ENCODE measurements at places on chromosomes 2 and 18. TPM values are rescaled to one million over a fixed set of nuclear protein-coding genes. Genes with fewer than 3 reads are reported as not detected.
A peak's percentile ranks its signal among the peaks of the same experiment; 100 is the strongest.

DNA sequence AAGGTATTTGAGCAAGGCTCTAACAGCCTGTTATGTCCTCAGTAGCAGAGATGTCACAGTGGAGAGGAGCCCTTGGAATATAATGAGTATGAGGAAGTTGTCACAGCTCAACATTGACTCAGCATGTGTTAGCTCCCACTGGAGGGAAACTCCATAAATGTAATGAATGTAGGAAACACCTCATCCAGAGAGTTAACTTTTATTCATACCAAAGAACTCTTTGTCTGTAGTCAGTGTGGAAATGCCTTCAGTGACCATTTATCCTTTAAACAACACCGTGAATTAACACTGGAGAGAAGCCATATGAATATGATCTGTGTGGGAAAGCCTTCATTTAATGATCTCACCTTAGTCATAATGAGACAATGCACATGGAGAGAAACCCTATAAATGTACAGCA lies 59.7 kb downstream of the CYP1B1 start:
- H3K36me3 ChIP-seq, result no peaks in the 10 kb centered on the region
- no peak overlapping the region for H3K4me3 ChIP-seq
- H3K27ac ChIP-seq, result no peak overlapping the region
- no peaks in the 10 kb centered on the region for H3K27me3 ChIP-seq

DNA sequence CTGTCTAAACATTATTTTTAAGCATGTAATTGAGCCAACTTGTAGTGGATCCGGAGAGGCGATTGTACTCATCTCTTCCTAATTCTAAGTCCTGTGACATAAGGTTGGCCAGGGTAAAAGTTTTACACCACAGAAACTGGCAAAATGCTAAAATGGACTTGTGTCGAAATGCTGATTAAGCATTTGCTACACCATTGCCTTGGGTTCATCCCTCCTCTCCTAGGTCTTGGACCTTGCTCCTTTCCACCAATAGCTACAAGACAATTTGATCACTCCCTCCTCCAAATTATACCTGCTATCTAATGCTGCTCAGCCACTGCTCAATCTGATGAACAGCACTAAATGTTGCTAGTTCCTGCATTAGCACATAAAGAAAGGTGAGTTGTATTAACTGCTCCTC lies 132.7 kb upstream of the EPC2 start:
- DNase-seq, result no peak
- H3K4me3 ChIP-seq, result no peak overlapping the region
- no peak overlapping the region for H3K27ac ChIP-seq
- H3K27me3 ChIP-seq, result no peaks in the 10 kb centered on the region
- H3K36me3 ChIP-seq, result no peaks in the 10 kb centered on the region

DNA sequence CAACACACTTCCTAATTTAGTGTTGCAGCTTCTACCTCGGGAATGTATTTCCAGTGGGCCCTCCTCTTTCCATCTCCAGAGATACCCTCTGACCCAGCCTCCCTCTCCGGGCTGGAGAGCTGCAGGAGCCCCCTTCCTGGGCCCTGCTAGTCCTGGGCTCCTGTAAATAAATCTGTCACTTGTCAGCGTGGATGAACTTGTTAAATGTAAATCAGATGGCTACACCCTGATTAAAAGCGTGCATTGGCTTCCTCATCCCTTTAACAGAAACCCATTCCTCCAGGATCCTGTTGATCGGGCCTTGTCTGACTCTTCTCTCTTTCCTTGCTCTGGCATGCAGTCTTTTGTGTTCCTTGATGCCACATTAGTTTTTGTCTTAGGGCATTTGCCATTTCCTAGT lies 2.4 kb downstream of the ZNF236 start:
- H3K36me3 ChIP-seq, result peaks cover 4% of the 10 kb centered on the region
- no peak overlapping the region for H3K4me3 ChIP-seq
- H3K27ac ChIP-seq, result no peak overlapping the region
- H3K27me3 ChIP-seq, result no peaks in the 10 kb centered on the region

DNA sequence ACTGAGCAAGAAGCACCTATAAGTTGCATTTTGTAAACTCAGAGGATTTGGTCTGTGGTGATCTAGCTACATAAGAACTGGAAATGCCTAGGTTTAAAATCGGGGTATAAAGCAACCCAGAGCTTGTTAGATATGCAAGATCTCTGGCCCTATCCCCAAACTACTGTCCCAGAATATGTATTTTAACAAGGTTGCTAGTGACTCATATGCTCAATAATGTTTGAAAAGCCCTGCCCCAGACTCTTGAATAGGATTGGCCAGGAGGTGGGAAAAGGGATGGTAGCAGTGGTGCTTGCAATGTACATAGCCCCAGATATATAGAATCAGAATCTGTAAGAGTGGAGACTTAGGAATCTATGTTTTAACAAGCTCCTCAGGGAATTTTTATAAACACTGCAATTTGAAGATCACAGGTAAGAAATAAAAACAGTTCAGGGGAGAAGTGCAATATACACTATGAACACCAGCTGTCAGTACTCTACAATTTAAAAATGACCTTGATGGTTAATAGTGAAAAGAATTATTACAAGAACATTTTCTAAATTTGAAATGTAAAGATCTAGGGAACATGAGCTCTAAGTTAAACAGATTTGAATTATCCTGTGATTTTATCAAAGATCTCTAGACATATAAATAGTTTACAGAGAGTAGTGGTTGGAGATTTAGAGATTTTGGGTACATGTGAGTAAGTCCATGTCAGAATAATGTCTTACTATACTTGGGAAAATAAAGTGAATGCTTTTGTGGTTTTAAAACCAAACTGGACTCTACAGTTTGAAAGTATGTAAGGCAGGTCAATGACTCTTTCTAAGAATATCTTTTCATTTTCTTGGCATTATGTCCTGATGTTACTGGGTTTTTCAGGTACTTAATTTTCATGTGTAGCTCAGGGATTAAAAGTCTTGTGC lies 7.7 kb upstream of the MMADHC start:
- H3K4me3 ChIP-seq, result no peak overlapping the region
- peak; percentile 71 for DNase-seq
- no peaks in the 10 kb centered on the region for H3K36me3 ChIP-seq
- peaks cover 15% of the 10 kb centered on the region for H3K4me1 ChIP-seq
- no peaks in the 10 kb centered on the region for H3K27me3 ChIP-seq

DNA sequence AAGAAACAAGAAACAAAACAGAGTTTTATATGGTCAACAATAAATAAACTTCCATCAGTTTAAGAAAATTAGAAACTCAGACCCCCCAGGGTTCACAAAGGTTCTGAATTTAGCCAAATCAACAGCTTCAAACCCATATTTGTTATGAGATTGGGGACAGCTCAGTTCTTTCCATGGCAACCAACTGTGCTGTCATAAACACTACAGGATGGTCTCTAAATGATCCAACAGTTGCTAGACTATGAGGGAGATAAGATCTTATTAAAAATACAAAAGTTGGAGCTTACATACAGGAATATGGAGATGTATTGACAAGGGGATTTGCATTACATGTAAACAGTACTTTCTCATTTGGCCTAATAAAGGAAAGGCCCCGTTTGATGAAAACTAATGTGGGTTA lies 154.6 kb upstream of the CTAGE1 start:
- H3K27ac ChIP-seq, result no peak overlapping the region
- H3K4me3 ChIP-seq, result no peak overlapping the region
- no peaks in the 10 kb centered on the region for H3K36me3 ChIP-seq
- DNase-seq, result no peak
- H3K27me3 ChIP-seq, result no peaks in the 10 kb centered on the region
- no peaks in the 10 kb centered on the region for H3K4me1 ChIP-seq

- H3K4me1 ChIP-seq, result no peaks in the 10 kb centered on the region
- H3K27me3 ChIP-seq, result peaks cover 12% of the 10 kb centered on the region
- no peak overlapping the region for H3K27ac ChIP-seq
- no peak overlapping the region for H3K4me3 ChIP-seq
These were observed 110.6 kb upstream of the FHL2 start for GRCh38 chr2:105509269-105510086.

SH3RF3 gene
- total RNA-seq, result 7.3 TPM

ZNF2 gene
- 5.5 TPM for total RNA-seq

GRCh38 chr18:28189400-28190239 lies 12.7 kb upstream of the CDH2 start:
- H3K27me3 ChIP-seq, result no peaks in the 10 kb centered on the region
- H3K4me1 ChIP-seq, result no peaks in the 10 kb centered on the region

DNA sequence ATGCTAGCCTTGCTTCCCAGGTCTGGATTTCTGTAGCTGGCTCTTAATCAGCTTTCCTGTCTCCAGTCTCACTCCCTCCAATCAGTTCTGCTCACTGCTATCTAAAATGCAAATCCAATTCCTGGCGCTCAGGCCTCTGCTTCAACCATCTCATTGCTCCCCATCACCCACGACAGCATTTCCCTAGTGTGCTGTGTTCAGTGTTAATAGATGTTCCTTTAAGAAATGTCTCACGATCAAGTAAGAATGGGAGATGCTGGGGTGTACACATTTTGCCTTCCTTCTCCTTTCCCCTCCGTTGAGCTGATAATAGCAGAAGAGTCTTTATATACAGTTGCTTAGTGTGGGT lies 1.6 kb upstream of the PUM2 start:
- peaks cover 28% of the 10 kb centered on the region for H3K4me1 ChIP-seq
- H3K27me3 ChIP-seq, result no peaks in the 10 kb centered on the region
- DNase-seq, result no peak

Data from astrocyte (in vitro differentiated cells and primary cell).